ENCODE measurements at places on chromosomes 6 and 20.

GRCh38 chr6:3052481-3053230, 15.6 kb upstream of the RIPK1 start:
- no peak for DNase-seq

- DNase-seq, result no peak
These were observed 6.2 kb downstream of the HEBP2 start for GRCh38 chr6:138410048-138410735.

DNA sequence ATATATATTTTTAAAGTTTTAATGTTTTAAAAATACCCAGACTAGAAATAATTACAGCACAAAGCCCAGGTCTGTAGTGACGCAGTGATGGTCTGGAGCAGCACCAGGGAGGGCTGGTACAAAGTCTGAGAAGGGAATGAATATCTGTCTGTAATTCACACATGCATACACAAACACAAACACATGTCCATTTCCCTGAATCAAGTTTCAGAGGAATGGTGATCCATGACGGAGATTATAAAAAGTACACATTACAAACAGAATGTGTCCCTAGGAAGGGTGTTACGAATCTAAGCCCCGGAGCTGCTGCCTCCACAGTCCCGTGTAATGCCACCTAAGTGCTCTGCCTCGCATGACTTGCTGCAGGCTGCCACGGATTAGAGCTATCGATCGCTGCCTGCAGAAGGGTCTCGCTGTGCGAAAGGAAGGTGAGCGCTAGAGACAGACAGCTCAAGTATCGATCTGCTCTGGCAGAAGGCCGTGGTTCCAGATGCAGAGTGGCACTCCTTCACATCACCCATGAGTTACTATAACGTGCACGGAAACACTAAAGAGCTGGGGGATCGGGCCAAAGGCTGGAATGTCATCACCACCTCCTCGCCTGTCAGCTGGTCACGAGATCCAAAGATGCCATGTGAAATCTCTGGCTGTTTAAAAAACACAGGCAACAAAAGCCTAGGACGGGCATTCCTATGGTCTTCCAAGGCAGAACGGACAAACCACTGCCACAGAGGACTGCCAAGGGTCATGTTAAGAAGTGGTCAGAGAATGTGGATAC, 87.1 kb downstream of the INSM1 start:
- no peak for DNase-seq

- DNase-seq, result no peak
These were observed 88.2 kb downstream of the SLC22A23 start for GRCh38 chr6:3368685-3369084.

DNA sequence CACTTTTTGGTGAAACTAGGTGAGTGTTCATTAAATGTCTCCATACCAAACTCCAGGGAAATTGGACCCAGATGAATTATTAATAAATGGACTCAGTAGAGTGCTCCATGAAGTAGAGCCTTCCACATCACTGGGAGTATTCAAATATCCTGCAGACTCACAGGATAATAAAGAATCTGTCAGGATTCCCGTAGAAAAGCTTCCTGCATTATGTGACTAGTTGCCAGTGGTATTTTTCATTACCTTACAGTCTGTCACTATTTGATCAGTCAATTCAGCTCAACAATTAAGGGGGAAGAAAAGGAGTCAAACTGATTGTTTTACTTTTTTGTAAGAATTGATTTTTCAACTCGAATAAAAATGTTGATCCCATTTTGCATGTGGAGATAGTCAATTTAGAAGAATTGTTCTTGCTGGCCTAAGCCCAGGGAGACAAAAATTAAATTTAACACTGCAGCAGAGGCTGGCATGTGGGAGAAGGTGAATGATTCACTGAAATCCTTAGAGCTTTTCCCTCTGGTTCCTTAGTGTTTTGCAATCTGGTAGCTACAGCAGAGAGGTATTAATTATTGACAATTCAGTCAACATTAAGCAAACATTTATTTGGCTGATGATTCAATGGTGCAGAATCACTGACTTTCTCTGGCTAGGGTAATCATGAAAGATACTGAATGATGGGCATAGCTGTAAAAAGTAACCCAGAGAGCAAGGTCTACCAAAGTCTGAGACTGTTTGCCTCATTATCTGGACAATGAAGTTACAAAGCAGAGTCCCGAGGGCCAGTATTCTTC, 442.4 kb downstream of the CD83 start:
- no peak for DNase-seq

DNA sequence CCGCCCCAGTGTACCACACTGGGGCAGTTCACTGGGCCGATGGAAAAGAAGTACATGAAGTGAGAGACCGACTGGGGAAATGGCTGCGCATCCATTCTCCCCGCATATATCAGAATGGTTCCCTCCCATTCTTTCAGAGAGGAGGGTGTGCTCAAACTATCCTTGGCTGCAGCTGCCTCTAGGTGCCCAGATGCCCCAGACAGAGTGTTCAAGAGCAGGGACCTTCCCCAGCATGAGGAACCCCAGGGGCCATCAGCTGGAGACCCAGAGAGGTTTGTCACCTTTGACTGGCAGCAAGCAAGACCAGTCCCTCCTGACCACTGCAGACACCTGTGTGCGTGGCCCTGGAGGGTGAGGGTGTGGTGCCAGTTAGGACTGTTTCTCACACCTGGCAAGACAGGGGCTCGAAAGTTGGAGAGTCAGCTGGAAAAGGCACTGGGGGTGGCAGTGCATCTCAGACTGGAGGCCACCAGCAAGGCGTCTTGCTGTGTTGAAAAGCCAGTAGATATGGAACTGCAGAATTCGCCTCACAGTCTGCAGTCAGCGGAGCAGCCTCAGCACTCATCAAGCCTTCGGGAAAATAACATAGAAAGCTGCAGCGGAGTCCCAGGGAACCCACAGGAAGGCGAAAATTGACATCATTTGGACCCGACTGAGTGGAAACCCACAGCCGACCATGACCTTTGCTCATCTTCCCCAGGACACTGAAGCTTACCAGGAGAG, 76.7 kb downstream of the GPR6 start:
- no peak for DNase-seq

GRCh38 chr20:8150591-8150990, 18.5 kb downstream of the PLCB1 start:
- DNase-seq, result no peak

DNA sequence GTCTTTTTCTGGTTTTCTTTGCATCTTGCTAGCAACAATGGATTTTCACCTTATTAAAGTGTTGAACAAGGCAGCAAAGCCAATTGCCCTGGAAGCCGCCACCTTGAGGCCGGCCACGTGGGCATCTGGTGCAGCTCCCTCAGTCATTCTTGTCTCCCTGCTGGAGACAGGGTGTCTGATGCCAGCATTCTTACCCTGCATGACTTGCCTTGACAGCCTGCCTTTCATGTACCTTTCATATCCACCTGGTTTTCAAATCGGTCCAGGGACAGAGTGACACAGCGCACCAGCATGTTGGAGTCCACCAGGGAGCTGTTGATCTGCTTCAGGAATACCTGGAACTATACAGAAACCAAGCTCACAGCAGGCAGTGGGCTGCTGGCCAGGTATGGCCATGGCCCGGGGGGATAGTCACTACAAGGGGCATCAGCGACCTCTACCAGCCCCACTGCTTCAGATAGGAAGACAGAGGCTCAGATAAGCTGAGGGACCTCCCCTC, 49.8 kb downstream of the MYH7B start:
- DNase-seq, result no peak

- no peak for DNase-seq
These were observed 79.8 kb upstream of the CHD6 start for GRCh38 chr20:41697861-41698559.

DNA sequence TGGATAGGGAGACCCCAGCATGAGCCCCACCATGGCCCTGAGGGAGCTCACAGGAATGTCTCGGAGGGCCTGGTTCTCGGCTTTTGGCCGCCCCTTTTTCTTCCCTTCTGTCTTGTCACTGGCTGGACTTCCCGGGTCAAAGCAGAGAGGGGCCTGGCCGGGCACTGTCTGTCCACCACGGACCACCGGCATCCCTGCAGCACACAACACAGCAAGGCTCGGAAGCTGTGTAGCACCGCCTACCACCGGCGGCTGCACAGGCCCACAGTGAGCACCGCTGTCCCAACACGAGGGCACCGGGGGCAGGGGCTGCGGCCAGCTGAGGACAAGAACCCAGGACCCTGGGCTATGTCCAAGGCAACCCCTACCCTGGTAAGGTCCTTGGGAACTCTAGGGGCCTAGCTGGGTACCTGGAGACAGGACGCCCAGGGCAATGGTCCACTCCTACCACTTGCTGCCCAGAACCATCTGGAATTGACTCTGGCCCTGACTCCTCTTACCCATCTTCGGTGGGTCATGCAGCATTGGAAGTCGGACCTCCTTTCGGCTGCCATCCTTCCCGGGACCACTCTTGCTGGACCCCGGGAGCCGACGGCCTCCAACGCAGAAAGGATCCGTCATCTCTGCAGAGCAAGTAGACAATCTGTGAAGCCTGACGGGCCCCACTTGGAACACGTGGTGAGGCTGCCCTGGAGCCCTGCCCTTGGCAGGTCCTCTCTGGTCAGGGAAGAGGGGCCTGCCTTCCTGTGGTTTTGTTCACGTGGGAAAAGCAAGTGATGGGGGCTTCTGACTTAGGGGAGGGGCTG, 2.2 kb downstream of the ZNF512B start:
- no peak for DNase-seq

- no peak for DNase-seq
These were observed 37.8 kb downstream of the MARCKS start for GRCh38 chr6:113894712-113895674.

GRCh38 chr6:1348675-1349074, 36.8 kb downstream of the FOXQ1 start:
- no peak for DNase-seq

DNA sequence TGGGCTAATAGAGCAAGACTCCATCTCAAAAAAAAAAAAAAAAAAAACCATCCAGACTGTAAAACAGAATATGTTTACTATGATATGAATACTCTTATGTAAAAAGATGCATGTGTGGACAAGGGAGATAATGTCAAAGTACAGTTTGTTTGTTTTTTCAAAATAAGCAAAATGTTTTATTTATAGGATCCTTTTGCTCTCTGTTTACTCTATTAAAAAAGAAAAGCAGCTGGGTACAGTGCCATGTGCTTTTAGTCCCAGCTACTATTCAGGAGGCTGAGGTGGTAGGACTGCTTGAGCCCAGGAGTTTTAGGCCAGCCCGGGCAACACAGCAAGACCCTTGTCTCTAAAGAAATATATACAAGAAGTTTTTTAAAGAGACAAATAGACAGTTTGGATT, 38.1 kb downstream of the UQCC1 start:
- no peak for DNase-seq

GRCh38 chr6:99885051-99885450, 109.0 kb downstream of the MCHR2 start:
- no peak for DNase-seq

GRCh38 chr20:50320901-50321796, 130.5 kb downstream of the CEBPB start:
- DNase-seq, result no peak

DNA sequence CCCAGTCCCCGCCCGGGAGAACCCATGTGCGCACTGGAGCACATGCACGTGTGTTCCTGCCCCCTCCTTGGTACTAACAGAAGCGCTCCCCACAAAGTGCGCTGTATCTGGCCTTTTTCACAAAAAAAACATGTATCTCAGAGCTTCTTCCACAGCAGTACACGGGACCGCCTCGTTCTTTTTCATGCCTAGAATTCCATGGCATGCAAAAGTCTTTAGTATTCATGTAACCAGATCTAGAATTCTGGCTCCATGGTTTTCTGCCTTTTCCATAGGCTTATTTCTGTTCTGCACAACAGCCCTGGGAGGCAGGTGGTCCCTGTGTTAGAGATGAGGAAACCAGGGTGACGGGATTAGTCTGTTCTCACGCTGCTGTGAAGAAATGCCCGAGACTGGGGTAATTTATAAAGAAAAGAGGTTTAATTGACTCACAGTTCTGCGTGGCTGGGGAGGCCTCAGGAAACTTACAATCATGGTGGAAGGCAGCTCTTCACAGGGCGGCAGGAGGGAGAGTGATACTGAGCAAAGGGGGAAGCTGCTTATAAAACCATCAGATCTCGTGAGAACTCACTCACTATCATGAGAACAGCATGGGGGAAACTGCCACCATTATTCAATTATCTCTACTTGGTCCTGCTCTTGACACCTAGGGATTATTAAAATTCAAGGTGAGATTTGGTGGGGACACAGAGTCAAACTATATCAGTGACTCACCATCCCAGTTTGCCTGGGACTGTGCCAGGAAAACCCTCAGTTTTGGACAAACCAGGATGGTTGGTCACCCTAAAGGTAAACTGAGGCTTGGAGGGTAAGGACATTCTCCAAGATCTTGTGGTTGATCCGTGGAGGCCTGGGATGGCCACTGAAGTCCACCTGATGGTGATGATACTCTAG, 41.0 kb downstream of the C20orf203 start:
- DNase-seq, result no peak

- DNase-seq, result no peak
These were observed 16.7 kb downstream of the CBFA2T2 start for GRCh38 chr20:33506576-33506975.

- DNase-seq, result no peak
These were observed 30.3 kb upstream of the TMEM217 start for GRCh38 chr6:37288247-37288646.

DNA sequence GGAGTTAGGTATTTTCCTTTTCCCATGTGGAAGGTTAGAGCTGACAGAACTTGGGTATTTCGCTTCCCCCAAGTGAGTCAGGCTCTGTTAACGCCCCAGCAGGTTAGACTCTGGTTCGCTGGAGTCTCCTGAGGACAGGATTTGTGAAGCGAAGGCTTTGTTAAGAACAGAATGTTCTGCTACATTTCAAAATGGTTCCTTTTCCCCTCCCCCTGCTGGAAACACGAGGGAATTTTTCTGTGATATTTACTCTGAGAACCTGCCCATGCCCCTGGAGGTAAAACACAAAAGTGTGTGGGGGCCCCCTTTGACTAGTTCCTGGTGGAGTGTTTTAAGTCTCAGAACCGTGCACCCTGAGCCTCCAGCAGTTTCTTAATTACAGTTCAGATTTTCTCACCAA, 731.4 kb upstream of the CITED2 start:
- DNase-seq, result no peak

DNA sequence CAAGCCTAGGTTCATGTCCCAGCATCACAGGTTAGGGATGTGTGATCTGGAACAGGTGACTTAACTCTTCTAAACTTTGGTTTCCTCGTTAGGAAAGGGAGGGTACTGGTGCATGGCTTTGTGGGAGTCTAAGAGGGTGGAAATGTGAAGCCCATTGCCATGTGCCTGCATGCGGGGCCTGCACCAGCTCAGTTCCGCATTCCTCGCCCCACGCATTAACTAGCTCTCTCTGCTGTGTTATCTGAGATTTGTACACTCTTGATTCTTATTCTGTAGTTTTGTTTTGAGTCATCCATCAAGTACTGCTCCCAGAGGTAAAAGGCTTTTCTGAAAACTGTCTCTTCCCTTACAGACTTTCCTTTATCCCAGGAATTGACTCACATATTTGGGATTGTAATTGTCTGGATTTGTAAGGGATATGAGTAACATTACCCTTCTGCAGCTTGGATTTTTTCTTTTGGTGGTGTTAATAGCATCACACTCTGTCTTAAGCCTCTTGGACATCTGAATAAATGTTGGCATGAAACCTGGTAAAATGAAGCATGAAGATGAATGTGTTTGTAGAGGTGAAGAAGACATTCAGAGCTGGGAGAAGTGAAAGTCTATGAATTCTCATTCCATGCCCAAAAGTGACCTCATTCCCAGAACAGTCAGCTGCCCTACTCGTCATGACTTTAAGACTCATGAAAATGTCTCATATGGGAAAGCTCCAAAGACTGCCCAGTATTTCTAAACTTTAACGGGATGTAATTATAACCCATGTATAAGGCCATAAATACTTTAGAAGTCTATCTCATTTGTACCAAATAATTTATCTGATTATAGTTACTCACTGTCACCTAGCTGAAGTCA, 357.3 kb downstream of the FOXA2 start:
- no peak for DNase-seq

GRCh38 chr6:10149603-10150002, 265.3 kb downstream of the TFAP2A start:
- DNase-seq, result no peak

GRCh38 chr20:48818481-48818987, 9.3 kb downstream of the PREX1 start:
- DNase-seq, result no peak

All from stimulated activated CD4-positive, alpha-beta T cell treated with anti-CD3 and anti-CD28 coated beads, Interleukin-1b, Interleukin-23, amount 100 ng/mL, for 4 hours (primary cell).